ENCODE measurements at places on chromosomes 2 and 18. TPM values are rescaled to one million over a fixed set of nuclear protein-coding genes. Genes with fewer than 3 reads are reported as not detected.

DNA sequence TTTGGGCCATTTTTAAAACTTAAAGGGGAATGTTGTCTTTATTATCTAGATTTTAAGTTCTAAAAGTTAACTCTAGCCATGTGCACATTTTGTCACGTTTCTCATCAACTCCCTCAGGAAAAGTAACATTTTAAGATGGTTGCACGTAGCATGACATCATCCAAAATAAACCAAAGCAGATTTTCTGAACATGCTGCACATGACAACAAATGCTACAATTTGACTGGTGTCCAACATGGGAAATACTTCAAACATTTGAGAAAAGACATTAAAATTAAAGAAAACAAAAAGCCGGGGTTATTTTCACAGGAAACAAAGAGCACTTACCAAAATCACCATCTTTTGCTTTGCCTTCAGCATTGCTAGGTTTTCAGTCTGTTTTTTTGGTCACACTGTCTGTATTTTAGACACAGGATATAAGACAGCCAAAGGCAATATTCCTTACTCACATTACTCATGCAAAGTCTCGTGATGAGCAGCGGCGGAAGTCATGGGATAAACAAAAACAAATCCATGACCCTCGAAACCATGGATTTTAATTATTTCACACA, 51.3 kb upstream of the RND3 start:
- no peak overlapping the region for H3K27ac ChIP-seq
- no peak overlapping the region for H3K4me3 ChIP-seq
- no peak for DNase-seq
- no peaks in the 10 kb centered on the region for H3K36me3 ChIP-seq

Gene FBXO15
- not detected for total RNA-seq

- H3K4me3 ChIP-seq, result no peak overlapping the region
- H3K27me3 ChIP-seq, result no peaks in the 10 kb centered on the region
- H3K27ac ChIP-seq, result no peak overlapping the region
- H3K4me1 ChIP-seq, result peaks cover 25% of the 10 kb centered on the region
- peak; percentile 64 for DNase-seq
- H3K36me3 ChIP-seq, result no peaks in the 10 kb centered on the region
Observed at GRCh38 chr2:42967959-42968674, 175.7 kb upstream of the HAAO start.

DNA sequence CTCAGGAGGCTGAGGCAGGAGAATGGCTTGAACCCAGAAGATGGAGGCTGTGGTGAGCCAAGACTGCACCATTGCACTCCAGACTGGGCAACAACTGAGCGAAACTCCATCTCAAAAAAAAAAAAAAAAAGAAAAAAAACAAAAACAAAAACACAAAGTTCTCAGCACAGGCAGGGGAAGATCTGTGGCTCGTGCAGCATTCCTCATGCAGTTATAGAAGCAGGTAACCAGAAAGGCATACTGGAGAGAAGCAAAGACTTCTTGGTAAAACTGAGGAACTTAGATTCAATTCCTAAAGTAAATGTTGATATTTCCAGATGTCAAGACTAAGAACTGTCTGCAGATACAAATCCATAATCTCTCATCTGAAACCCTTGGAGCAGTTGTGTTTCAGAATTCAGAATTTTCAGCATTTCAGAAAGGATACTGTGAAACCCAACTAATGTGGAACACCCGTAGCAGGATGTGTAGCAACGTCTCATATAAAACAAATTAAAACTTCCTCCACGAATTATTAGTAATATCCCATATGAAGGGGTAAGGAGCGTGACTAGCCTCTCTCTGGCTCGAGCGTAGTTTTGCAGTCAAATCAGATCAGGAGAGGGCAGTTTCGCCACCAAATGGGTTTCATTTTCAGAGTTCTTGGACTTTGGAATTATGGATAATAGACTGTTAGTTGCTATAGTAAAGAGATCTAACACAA, 13.2 kb upstream of the SLC25A52 start:
- H3K27me3 ChIP-seq, result no peaks in the 10 kb centered on the region
- H3K4me1 ChIP-seq, result no peaks in the 10 kb centered on the region
- no peak for DNase-seq
- H3K36me3 ChIP-seq, result no peaks in the 10 kb centered on the region

Gene LAMA1
- total RNA-seq, result 11.9 TPM

- H3K27ac ChIP-seq, result no peak overlapping the region
- no peaks in the 10 kb centered on the region for H3K36me3 ChIP-seq
- no peaks in the 10 kb centered on the region for H3K27me3 ChIP-seq
- H3K4me3 ChIP-seq, result no peak overlapping the region
- DNase-seq, result no peak
Observed at GRCh38 chr2:221567231-221567760, 4.8 kb downstream of the EPHA4 start.

GRCh38 chr2:173874003-173874893, 90.9 kb downstream of the SP3 start:
- DNase-seq, result no peak
- H3K4me3 ChIP-seq, result no peak overlapping the region
- no peaks in the 10 kb centered on the region for H3K4me1 ChIP-seq
- H3K27ac ChIP-seq, result no peak overlapping the region

GRCh38 chr2:95275151-95275515, 884 bp downstream of the PROM2 start:
- DNase-seq, result no peak
- no peaks in the 10 kb centered on the region for H3K27me3 ChIP-seq
- no peaks in the 10 kb centered on the region for H3K36me3 ChIP-seq

DNA sequence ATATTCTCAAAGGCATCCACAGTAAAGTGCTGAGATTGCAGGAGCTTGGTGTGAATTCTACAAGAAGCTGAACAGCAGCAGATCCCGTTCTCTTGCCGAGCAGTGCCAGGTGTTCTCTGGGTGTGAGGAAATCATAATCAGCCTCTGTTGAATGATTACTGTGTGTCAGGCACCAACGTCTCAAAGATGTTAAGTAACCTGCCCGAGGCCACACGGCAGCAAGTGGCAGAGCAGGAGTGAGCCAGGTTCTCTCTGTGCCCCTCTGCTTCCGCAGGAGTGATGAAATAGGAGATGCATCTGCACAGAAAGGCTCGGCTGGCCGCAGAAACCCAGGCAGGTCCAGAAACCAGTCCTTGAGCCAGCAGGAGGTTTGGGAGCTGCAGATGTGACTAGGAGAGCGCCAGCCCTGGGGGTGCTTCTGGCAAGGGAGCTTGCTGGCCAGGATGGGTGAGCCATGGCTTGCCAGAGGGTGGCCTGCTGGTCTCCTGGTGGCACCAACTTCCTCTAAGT, 68.4 kb downstream of the COPS7B start:
- no peaks in the 10 kb centered on the region for H3K36me3 ChIP-seq
- no peak overlapping the region for H3K27ac ChIP-seq
- no peaks in the 10 kb centered on the region for H3K4me1 ChIP-seq
- DNase-seq, result no peak
- peaks cover 31% of the 10 kb centered on the region for H3K27me3 ChIP-seq
- no peak overlapping the region for H3K4me3 ChIP-seq

DNA sequence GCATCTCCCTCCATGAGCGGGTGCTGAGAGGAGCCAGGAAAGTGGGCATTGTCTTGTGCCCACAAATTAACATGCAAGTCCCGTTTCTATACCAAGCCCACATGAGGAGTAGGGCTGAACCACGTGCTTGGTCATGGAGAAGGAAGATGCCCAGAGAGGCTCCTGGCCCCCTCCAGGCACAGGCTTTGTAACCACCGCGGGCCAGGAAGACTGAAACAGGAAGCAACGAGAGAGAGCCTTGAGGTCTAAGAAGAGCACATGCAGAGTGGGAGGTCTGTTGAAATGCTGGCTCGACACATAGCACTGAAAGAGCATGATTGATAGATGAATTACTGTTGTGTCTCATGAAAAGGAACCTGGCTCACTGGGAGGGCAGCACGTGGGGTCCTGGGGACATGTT, 36.3 kb downstream of the VWA3B start:
- H3K4me3 ChIP-seq, result no peak overlapping the region
- peaks cover 27% of the 10 kb centered on the region for H3K4me1 ChIP-seq
- no peaks in the 10 kb centered on the region for H3K27me3 ChIP-seq
- H3K36me3 ChIP-seq, result no peaks in the 10 kb centered on the region

Gene SERPINB7
- not detected for total RNA-seq

GRCh38 chr2:128591861-128592822, 273.5 kb upstream of the HS6ST1 start:
- DNase-seq, result no peak
- H3K4me1 ChIP-seq, result peaks cover 32% of the 10 kb centered on the region
- H3K36me3 ChIP-seq, result no peaks in the 10 kb centered on the region
- no peak overlapping the region for H3K27ac ChIP-seq

- no peaks in the 10 kb centered on the region for H3K4me1 ChIP-seq
- no peak overlapping the region for H3K27ac ChIP-seq
- H3K36me3 ChIP-seq, result no peaks in the 10 kb centered on the region
Observed at GRCh38 chr2:35526741-35527140, 828.8 kb upstream of the CRIM1 start.

- peaks cover 7% of the 10 kb centered on the region for H3K4me1 ChIP-seq
- H3K27me3 ChIP-seq, result no peaks in the 10 kb centered on the region
- no peak overlapping the region for H3K4me3 ChIP-seq
- H3K36me3 ChIP-seq, result no peaks in the 10 kb centered on the region
- no peak for DNase-seq
Observed at GRCh38 chr18:7608174-7608550, 41.0 kb downstream of the PTPRM start.

GRCh38 chr2:75788902-75789301, 78.2 kb upstream of the GCFC2 start:
- H3K36me3 ChIP-seq, result no peaks in the 10 kb centered on the region
- H3K27ac ChIP-seq, result no peak overlapping the region
- H3K4me3 ChIP-seq, result no peak overlapping the region
- no peak for DNase-seq
- H3K4me1 ChIP-seq, result no peaks in the 10 kb centered on the region
- no peaks in the 10 kb centered on the region for H3K27me3 ChIP-seq

GRCh38 chr2:130349174-130349573, 6.5 kb downstream of the IMP4 start:
- no peak for DNase-seq
- H3K36me3 ChIP-seq, result peaks cover 39% of the 10 kb centered on the region
- no peaks in the 10 kb centered on the region for H3K27me3 ChIP-seq

DNA sequence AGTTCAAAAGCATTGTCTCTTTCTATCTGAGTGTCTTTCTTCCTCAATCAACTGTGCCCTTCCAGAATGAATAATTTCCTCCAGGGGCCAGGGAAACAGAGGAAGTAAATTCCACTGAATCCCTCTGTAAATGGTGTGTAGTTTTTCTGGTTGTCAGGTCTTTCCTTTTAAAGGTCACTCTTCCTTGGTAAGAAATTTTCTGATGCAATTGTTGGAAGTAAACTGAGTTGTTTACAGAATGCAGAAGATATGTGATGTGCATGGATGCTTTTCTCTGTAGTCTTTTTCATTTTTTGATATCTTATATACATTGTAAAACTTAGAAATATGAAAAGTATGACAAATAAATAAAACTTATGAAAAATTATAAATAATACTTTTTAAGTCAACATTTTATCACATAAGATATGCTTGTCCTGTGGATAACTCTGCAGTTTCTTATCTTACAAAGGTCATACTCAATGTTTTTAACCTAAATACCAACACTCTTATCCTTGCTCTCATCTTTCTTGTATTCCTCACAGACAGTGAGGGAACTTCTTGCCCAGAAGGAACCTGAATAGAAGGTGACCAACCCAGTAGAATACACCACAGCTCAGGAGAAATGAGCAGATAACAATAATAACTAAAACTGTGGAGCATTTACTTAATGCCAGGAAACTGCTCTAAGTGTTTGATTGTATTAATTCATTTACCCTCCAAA, 234.5 kb downstream of the METTL4 start:
- no peaks in the 10 kb centered on the region for H3K27me3 ChIP-seq
- no peak for DNase-seq
- H3K4me3 ChIP-seq, result no peak overlapping the region

Gene KLHL41
- 26.1 TPM for total RNA-seq

Gene UBE2E3
- total RNA-seq, result 163 TPM

DNA sequence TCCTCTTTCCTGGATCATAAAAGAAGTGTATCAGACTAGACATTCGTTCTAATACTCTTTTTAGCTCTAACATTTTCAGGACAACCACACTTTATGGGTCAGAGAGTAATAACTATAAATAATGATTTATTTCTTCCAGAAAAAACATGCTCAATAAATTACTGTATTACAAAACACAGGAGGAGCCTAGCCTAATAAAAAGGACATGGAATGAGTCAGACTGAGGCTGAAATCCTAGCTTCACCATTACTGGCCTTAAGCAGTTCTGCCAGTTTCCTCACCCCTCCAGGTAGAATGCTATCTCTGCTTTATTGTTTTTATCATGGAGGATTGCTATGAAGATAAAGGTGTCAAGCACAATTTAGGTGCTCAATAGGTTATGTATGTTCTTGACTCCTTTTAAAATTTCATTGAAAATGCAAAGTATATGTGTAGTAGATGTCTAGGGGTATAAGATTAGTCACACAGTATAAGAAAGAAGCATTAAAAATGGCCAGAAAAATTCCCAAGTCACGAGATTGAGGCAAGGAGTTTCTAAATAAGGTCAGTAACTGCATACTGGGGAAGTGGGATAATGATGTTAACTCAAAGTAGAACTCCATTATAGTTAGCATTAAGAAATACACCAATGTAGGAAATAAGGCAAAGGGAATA, 105.5 kb upstream of the NEUROD1 start:
- H3K27ac ChIP-seq, result no peak overlapping the region
- no peaks in the 10 kb centered on the region for H3K36me3 ChIP-seq
- H3K4me3 ChIP-seq, result no peak overlapping the region
- DNase-seq, result no peak
- no peaks in the 10 kb centered on the region for H3K27me3 ChIP-seq

GRCh38 chr18:6056171-6056910, 161.0 kb upstream of the TMEM200C start:
- H3K27ac ChIP-seq, result no peak overlapping the region
- H3K36me3 ChIP-seq, result no peaks in the 10 kb centered on the region
- no peak overlapping the region for H3K4me3 ChIP-seq
- H3K4me1 ChIP-seq, result no peaks in the 10 kb centered on the region
- H3K27me3 ChIP-seq, result no peaks in the 10 kb centered on the region

- H3K27ac ChIP-seq, result no peak overlapping the region
- no peaks in the 10 kb centered on the region for H3K36me3 ChIP-seq
- no peak for DNase-seq
- no peaks in the 10 kb centered on the region for H3K27me3 ChIP-seq
- H3K4me3 ChIP-seq, result no peak overlapping the region
Observed at GRCh38 chr18:22632191-22632590, 214.5 kb upstream of the CTAGE1 start.

GRCh38 chr2:207123776-207124391, 41.9 kb downstream of the KLF7 start:
- no peak overlapping the region for H3K27ac ChIP-seq
- peaks cover 11% of the 10 kb centered on the region for H3K4me1 ChIP-seq
- H3K36me3 ChIP-seq, result no peaks in the 10 kb centered on the region

DNA sequence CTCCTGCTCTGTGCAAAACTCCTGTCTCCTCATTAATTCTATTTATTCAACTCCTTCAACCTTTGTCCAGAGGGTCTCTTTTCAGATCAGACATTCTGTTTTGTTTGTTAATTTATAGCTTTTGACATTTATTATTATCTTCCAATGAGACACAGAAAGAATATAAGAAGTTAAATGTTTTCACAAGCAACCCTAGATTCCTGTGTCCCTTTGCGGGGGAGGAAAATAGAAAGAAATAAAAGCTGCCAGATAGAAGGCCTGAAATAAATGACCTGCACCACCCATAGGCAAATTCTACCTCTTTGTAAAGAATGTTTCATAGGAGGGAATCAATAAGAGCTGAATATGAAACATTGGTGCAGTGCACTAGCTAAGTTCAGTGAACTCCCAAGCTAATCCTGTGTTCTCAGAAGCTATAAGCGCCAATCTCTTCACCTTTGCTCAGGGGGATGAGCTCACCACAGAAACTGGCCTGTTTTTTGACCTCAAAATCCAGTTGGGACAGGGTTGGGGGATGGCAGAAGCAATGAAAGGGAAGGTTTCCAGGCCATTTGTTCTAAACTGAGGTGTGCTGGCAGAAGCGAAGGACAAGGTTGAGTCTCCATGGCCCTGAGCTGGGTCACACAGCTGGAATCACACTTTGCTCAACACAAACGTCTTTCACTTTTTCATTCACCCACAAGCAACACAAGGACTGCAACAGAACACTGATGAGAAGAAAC, 258.6 kb downstream of the NRXN1 start:
- no peaks in the 10 kb centered on the region for H3K4me1 ChIP-seq
- peaks cover 15% of the 10 kb centered on the region for H3K27me3 ChIP-seq
- H3K4me3 ChIP-seq, result no peak overlapping the region

All from SJCRH30 (cell line).